ENCODE measurements at places on chromosomes 11 and 22.
A peak's percentile ranks its signal among the peaks of the same experiment; 100 is the strongest.

- no peak for DNase-seq
Measured at GRCh38 chr11:58924230-58924629, 15.1 kb upstream of the GLYATL1 start.

DNA sequence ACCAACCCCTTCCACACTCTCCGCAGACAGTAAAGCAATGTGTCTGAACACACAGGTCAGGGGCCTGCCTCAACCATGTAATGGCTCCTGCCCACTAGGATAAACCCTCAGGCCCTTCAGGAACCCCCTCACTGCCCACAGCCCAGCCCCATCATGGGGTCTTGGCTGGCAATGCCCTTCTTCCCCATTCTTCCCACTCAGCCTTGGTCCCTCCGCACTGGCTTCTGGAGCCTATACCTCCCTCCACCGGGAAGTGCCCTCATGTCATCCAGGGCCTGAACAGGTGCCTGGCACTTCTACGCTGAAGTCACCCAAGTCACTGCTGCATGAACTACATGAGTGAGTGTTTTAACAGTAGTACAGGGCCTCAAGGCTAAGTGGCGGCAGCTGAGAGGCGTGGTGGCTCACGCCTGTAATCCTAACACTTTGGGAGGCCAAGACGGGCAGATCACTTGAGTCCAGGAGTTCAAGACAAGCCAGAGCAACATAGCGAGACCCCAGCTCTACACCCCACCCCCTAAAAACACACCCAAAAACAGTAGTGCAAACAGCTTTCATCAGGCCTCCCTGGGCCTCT, 74.8 kb upstream of the PITPNB start:
- no peak for DNase-seq

- DNase-seq, result peak; percentile 61
Measured at GRCh38 chr11:95229993-95230809, 801 bp downstream of the SESN3 start.

- DNase-seq, result no peak
Measured at GRCh38 chr11:72704028-72704782, 30.0 kb upstream of the PDE2A start.

DNA sequence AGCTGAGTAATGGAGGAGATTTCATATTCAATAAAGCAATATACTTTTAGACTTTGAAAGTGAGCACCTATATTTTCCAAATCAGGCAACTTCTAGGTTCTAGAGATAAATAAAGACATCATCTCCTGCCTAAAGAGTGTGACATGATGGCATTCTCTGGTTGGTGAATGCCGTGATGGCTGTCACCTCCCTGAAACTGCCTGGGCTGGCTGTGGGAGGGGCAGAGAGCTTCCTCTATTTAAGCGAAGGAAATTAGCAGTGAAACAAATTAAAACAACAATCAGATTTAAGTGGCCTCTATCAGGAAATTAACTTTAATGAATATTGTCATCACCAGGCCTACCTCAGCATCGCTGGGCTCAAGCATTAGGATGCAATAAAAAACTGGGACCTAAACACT, 113.9 kb downstream of the ARL14EP start:
- DNase-seq, result no peak

DNA sequence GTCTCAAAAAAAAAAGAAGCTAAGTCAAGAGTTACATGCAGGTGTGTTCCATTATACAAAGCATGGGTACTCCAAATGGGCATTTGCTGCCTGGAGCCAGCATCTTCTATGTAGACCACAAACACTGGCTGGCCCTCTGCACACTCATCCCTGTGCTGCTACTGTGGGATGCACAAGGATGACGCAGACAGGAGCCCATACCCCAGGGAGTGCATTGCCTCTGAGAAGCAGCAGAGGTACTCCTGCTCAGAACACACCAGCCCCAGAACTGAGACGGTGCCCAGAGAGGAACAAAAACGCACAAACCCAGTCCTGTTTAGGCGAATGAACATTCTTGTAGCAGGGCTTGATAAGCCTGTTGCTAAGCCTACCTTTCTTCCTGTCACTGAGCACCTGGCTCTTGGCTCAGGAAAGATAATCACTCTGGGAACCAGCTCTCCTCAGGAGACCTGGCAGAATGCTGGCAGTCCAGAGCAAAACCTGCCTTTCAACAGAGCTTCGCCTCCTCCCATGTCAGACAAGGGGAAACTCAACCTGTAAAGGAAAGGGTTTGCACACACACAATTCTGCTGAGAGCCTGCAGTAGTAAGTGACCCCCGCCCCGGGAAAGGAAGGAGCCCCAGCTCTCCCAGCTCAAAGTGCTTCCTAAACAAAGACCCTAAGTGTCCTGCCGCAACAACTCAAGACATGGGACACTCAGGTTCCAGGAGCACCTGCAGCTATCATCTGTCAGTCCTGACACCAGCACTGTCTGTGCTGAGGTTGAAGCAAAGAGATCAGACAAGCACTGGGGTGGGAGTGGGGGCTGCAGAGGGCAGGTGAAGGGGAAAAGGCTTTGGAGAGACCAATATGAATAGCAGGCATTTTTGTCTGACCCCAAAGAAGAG, 145.7 kb downstream of the TENM4 start:
- DNase-seq, result no peak

DNA sequence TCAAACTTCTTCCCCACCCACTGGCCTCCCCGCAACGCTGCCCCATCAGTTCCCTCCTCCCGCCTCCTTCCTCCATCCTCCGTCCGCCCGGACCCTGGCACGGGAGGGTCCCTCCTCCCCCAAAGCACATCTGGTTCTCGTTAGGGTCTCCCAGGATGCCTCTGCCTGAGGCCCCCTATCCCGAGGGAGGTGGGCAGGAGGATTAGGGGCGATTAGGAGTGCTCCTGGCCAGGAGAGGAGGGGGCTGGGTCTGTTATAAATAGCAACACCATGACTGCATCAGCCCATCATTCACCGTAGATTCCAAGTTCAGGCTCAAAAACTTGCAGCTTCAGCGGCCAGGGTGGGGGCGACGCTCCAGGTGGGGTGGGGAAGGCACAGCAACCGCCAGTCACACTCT, 10.4 kb downstream of the MYRF start:
- DNase-seq, result no peak

GRCh38 chr11:45322891-45323600, 36.9 kb upstream of the SYT13 start:
- DNase-seq, result no peak

DNA sequence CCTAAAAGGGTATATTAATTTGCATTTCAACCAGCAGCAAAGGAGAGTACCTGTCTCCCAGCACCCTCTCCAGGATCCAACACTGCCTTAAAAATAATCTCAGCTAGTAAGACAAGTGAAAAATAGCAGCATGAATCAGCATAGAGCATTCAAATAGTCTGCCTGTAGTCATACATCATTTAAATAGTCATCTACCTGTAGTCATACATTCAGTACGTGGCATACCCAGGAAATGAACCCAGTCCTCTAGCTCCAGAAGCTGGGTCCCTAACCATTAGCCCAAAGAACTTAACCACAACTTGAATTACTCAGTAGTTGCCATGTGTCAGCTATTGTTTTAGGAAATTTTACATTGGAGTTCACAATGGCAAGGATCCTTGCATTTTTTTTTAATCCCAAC, 9.3 kb downstream of the TENM4 start:
- no peak for DNase-seq

All from natural killer cell treated with Interleukin-12 subunit alpha and Interleukin-12 subunit beta and Interleukin-15 and Interleukin-18, amount 100 ng/mL, for 72 hours (primary cell).